ENCODE measurements at places on chromosomes 11 and 22. TPM values are rescaled to one million over a fixed set of nuclear protein-coding genes. Genes with fewer than 3 reads are reported as not detected.

GRCh38 chr11:118169300-118170140 lies 6.9 kb downstream of the SCN2B start:
- no peak for DNase-seq

DNA sequence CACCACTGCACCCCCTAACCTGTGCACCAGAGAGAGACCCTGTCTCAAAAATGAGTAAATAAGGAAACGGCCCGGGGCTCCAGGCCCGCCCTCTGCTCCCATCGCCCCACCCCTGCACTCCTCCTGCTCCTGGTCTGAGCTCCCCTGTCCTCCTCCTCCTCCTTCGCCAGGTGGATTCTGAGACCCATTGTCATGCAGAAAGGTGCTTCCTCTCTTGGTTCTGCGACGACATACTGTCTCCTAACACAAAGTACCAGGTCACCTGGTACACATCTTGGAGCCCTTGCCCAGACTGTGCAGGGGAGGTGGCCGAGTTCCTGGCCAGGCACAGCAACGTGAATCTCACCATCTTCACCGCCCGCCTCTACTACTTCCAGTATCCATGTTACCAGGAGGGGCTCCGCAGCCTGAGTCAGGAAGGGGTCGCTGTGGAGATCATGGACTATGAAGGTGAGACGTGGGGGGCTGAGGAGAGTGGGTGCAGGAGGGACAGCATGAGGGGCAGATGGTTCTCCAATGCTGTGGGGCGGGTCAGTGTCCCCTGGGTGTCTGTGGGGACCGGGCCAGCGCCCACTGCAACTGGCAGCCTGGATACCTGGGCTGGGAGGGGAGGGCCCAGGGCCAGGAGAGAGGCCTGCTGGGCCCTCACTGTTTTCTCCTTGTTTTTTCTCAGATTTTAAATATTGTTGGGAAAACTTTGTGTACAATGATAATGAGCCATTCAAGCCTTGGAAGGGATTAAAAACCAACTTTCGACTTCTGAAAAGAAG lies 3.1 kb upstream of the APOBEC3D start:
- DNase-seq: no peak

GRCh38 chr11:118081241-118081958 lies 4.5 kb downstream of the TMPRSS4 start:
- DNase-seq: no peak

DNA sequence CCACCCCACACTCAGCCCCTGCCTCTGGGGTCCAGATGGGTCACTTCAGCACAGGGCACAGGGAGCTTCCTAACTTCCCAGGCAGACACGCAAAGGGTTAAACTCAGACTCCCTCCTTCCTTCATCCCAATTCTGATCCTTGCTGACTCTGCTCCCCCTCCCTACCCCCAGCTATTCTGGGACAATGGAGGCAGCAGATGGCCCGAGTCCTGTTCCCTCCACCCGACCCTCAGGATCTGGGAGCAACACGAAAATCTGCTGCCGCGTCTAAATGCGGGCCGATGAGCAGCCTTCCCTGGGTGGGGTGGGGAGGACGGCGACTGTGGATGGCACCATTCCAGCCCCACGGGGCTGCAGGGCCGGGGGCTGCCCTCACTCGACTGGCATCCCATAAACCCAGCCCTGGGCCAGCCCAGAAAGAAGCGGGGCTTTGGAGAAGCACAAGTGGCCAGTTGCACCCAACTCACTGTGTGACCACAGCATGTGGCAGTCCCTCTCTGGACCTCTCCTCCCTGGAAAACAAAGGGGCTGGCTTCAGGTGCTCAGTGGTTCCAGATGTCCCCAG lies 18.7 kb downstream of the MFNG start:
- DNase-seq: no peak

PVALB gene
- not detected for polyA plus RNA-seq

OR51I1 gene
- polyA plus RNA-seq: not detected

INSC gene
- not detected for polyA plus RNA-seq

GRCh38 chr11:27012234-27012921 lies 18.5 kb downstream of the FIBIN start:
- DNase-seq: peak; percentile 19

- no peak for DNase-seq
These were observed 37.0 kb downstream of the KIAA1671 start for GRCh38 chr22:24989541-24989951.

GRCh38 chr22:50625568-50626313 lies 2.2 kb downstream of the ARSA start:
- DNase-seq: peak; percentile 22

GRCh38 chr11:128451652-128452470 lies 135.5 kb downstream of the ETS1 start:
- no peak for DNase-seq

ABCC8 gene
- polyA plus RNA-seq: 0.71 TPM

DNA sequence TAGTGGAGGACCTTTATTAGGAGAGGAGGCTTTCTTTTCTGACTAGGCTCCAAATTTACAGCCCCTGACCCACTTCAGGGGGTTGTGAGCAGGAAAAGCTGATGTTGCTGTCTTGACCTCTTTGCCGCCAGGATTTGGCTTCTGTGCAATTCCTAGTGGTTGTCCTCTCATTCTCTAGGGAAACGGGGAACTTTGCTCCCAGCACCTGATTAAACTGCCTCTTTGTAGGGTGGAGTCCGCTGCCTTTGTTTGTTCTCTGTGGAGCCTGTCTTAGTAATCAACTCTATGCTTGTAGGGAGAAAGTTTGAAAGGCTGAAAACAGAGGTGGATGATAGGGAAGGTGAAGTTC lies 16.3 kb downstream of the CTNND1 start:
- DNase-seq: no peak

DNA sequence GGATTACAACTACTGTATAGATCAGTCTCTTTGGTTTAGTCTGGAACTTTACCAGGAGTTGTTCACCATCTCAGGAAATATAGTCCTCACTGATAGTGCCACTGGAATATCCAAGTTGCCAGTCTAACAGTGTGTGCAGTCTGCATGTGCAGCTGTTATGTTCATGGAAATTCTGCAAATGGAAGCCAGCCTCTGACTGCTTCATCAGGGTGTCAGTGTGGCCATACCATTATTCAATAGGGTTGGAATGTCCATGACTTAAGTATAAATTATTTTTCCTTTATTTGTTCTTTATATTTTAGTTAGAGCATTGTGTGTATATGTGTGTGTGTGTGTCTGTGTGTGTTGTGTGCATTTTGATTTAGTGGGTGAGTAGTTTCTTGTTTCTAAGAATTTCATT lies 51.8 kb downstream of the C11orf96 start:
- DNase-seq: no peak

GRCh38 chr11:10701982-10702381 lies 8.4 kb upstream of the IRAG1 start:
- DNase-seq: no peak

DNA sequence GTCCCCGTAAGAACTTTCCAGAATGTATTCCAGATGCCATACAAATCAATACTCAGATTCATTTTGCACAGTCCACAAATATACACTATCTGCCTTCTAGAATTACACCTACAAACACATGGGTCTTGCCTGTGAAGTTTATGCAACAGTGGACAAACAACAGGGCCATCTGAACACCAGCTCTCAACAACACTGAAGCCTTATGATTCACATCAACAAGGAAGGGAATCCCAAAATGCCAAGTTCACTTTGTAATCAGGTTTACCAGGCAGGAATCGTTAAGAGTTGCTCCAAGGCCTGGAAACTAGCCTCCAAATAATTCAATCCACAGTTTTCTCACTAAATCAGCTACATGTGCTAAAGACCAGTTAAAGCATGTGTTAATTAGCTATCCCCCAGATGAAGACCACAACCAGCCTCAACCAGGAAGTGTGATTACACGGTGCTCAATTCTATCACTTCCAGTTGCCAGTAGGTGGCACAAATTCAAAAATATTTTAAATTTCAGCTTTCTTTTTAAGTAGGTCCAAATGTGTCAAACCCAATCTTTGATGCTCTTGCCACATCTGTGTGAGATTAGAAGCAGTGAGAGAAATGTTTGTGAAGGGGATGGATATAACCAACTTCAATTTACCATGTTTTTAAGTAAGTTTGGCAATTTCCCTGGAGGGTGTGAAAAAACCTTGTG lies 139.1 kb upstream of the BDNF start:
- DNase-seq: no peak

DNA sequence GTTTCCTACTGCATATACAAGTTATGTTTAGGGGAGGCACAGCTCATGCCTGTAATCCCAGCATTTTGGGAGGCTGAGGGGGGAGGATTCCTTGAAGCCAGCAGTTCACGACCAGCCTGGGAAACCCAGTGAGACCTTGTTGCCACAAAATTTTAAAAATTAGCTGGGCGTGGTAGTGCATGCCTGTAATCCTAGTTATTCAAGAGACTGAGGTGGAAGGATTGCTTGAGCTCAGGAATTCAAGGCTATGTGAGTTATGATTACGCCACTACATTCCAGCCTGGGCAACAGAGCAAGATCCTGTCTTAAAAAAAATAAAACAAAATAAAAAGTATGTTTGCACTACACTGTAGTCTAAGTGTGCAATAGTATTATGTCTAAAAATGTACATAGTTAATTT lies 108.8 kb upstream of the TEAD1 start:
- DNase-seq: no peak

DNA sequence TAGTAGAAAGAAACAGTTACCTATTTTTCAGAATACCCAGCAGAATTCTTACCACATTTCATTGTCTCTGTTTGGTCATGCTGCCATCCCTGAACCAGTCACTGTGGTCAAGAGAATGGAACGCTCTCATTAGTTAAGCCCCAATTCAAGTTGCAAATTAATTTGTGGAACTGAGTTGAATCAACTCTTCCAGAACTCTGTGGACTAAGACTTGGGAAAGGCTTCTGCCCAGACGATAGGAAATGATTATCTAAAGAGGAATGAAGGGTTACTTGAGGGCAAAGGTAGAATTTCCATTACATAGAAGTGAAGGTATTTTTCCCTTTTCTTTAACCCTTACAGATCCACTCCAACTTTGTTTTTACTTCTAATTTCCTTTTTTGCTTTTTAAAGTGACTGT lies 286.4 kb downstream of the DYNC2H1 start:
- no peak for DNase-seq

- DNase-seq: peak; percentile 85
These were observed at the start of gene MAP6 for GRCh38 chr11:75668451-75669297. Gene MAP6 (minus strand): TSS chr11:75669038. CDS start chr11:75668369, 669 bp downstream.

MS4A3 gene
- polyA plus RNA-seq: not detected

- no peak for DNase-seq
These were observed 44.4 kb downstream of the CNTN5 start for GRCh38 chr11:99065121-99065520.

SIDT2 gene
- 17.5 TPM for polyA plus RNA-seq

- DNase-seq: no peak
These were observed 132.4 kb upstream of the ZC3H12C start for GRCh38 chr11:109960831-109961230.

KDM2A gene
- 28.4 TPM for polyA plus RNA-seq

- no peak for DNase-seq
These were observed 7.2 kb downstream of the STK33 start for GRCh38 chr11:8586805-8587204.

DNA sequence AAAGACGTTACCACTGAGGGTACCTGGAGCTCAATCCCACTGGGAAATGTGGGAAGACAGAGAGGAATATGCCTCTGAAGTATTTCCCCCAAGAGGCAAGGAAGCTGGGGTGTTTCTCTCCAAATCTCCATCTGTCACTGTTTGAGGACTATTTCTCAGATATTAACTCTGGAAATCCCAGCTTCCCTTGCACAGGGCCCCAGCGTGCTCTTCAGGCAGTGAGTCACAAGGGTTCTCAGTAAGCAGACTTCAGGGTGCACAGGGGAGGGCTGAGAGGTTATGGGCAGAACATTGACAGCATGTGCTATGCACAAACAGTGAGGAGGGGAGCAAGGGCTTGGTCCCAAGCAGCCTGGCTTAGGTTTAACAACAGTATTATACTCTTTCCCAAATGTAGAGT lies 60.9 kb upstream of the EED start:
- DNase-seq: no peak

DNA sequence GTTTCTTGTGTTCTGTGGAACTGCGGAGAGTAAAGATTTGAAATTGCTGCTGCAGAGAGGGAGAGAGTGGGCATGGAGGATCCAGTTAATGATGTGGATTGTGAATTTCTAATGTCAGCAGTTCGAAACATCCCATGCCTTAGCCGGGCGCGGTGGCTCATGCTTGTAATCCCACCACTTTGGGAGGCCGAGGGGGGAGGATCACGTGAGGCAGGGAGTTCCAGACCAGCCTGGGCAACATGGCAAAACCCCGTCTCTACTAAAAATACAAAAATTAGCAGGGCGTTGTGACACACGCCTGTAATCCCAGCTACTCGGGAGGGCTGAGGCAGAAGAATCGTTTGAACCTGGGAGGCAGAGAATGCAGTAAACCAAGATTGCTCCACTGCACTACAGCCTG lies 1.1 kb upstream of the CAVIN3 start:
- no peak for DNase-seq

DNA sequence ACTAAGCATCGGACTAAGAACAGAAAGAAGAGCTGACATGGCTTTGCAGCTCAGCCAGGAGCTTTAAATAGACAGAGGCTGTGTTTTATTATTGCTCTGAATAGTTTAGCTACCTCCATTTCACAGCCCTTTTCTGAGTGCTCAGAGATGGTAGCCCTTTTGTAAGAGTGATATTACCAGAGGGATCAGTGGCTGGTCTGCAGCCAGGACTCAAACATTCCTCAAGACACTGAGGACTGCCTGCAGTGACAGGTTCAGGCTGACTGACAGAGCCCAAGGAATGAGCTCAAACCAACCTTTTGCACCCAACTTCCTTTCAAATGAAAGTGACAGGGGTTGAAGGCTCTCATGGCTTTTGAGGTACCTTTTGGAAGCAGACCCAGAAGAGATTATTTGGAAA lies 189.0 kb downstream of the DDX10 start:
- no peak for DNase-seq

DNA sequence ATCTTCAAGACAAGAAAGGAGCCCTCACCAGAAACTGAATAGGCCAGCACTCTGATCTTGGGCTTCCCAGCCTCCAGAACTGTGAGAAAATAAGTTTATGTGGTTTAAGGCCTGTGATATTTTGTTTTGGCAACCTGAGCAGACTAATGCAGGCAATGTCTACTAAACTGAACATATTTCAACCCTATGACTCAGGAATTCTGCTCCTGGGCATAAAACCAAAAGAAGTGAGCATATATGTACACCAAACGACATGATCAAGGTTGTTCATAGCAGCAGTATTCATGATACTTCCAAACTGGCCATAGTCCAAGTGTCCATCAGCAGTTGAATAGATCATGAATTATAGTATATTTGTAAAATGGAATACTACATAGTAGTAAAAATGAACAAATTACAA lies 29.0 kb downstream of the CSNK2A3 start:
- no peak for DNase-seq

TENM4 gene
- polyA plus RNA-seq: 6.0 TPM

All from SK-N-SH (cell line).